Esophagus squamous epithelium (tissue), 5 donors: ENCODE measurements at places on chromosomes 5 and 9.

- DNase-seq, result no peak
Observed at GRCh38 chr9:84772511-84772910, 103.0 kb downstream of the NTRK2 start.

DNA sequence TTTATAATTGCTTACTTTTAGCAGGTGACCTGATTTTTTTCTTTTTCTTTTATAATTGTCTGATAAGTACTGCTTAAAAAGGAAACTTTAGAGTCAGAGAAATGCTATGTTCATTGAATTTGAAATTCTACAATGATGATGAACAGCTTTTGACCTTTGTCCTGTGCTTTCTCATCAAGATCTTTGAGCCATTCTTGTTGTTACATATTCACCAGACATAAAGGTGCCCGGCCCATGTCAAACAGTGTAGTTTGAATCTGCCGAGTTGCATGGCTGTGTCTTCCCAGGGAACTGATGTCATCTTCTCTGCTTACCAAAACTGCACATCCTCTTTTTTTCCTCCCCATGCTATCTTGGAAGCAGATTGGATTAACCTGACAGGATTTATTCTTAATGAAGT lies 163.6 kb downstream of the LRRC70 start:
- DNase-seq, result no peak

GRCh38 chr9:131657037-131657377 lies 82.9 kb downstream of the RAPGEF1 start:
- no peak for DNase-seq

DNA sequence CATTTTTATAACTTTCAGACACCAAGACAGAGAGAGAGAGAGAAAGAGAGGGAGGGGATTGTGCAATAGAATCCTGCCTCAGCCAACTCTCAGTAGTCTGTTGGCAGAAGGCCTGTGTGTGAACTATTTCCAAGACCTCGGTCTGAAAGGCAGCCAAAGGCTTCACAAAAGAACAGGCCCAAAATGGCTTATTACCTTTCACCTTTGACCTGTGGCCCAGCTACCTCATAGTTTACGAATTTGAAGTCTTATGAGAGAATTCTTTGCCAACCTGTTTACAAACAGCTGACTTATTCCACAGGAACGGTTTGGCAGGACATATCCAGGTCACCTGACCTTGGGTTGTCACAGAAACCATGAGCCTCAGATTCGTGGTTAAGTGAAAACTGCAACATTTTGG lies 48.6 kb downstream of the NR2F1-AS1 start:
- no peak for DNase-seq

- DNase-seq, result no peak
Observed at GRCh38 chr5:53095931-53096525, 13.5 kb downstream of the MOCS2 start.

GRCh38 chr9:115200711-115201505 lies 83.0 kb upstream of the TNC start:
- DNase-seq, result no peak

- DNase-seq, result no peak
Observed at GRCh38 chr9:97673922-97674321, 23.2 kb downstream of the XPA start.

GRCh38 chr9:89983411-89983810 lies 378.6 kb downstream of the GADD45G start:
- no peak for DNase-seq

- no peak for DNase-seq
Observed at GRCh38 chr9:5842929-5843793, 10.2 kb upstream of the ERMP1 start.
